ENCODE measurements at places on chromosomes 16 and 17.
A peak's percentile ranks its signal among the peaks of the same experiment; 100 is the strongest.

DNA sequence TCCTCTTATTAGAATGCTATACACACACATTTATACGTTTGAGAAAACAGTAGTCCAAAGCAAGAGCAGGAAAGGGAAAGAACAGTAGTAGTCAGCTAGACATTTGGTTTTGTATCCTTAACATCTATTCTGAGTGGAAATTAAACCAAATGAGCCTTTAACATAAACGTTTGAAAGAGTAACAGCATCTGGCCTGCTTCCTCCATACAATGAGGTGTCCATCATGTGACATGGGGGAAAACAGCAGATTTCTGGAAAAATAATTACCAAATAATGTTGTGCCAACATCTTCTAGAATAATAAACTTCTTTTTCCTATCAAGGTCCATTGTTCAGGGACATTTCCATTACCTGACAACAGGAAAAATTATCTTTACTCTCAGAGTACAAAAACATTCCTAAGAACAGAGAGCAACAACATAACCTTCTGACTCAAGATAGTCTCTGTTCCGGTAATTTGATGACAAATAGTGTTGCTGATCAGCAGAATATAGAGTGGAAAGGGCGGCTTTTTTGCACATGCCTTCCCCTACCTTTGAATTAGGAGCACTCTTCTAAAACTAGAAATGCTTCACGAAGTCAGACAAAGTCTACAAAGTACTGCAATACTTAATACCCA is 20.2 kb downstream of the CYTH1 start:
- no peak for DNase-seq

- no peak for DNase-seq
Observed at GRCh38 chr16:54280751-54281150, 5.8 kb downstream of the IRX3 start.

DNA sequence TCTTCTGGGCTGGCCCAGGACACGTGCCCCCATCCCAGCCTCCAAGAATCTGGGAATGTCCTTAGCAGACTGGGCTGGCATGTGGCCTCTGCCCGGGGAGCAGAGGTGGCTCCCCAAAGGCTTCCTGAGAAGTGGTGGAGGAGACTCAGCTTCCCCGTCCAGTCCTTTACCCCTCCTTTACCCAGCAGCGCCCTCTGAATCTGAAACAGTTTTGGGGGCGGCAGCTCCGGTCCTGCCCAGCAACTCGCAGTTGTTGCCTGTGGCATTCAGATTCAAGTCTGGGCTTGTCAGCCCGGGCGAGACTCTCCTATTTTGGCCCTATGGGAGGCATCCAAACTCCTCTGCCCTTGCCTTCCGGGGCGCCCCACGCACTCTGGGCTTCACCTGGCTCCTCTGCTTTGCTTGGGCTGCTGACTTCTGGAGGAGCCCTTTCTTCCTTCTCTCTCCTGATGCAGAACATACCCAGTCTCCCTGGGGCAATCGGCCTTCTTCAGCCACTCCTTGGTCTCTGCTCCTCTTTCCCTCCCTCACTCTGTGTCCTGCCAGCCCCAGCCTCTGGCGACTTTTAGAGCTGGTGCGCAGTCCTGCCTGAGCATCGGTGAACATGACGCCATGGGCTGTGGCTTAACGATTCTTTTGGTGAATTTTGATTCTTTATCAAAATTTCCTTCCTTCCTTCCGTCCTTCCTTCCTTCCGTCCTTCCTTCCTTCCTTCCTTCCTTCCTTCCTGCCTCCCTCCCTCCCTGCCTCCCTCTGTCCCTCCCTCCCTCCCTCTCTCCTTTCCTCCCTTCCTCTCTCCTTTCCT is 55.2 kb downstream of the CMIP start:
- no peak for DNase-seq

GRCh38 chr16:64061621-64062020 is 1060.2 kb downstream of the CDH11 start:
- no peak for DNase-seq

- DNase-seq: no peak
Observed at GRCh38 chr17:75228305-75228704, 22.8 kb downstream of the NUP85 start.

DNA sequence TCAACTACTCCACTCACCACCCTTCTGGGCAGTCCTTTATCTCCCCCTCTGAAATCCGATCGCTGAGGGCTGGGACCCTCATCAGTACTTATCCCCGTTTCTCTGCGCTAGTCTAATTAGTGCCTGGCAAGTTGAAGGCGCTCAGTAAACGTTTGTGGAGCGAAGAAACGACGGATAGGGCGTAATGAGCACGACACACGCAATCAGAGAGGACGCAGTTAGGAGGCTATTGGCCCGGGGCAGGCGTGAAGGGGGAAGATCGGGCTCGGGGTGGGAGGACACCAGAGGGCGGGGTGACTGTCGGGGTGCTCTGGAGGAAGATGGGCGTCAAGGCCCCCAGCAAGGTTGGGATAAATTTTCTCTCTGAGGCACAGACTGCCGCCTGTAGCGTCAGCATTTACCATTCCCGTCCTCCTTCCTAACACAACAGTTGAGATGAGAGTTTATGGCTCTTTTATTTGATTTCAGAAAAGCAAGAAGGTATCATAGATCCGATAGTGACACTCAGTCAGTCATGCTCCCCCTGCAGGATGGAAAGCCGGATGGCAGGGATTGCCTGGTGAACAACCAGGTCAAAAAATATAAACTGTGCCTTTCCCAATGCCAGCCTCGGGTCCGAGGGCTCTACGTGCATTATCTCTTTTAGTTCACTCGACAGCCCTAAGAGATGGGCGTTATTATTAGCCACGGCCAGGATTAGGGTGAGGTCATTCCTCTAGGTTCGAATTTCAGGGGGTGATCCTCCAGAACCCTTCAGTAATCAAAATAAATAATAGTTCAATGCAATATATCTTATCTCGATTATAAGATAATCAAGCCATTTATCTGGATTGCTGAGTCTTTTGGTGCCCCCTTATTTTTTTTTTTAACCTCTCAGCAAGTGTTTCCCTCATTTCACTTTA is 9.5 kb upstream of the ARL4D start:
- peak; percentile 91 for DNase-seq

- DNase-seq: no peak
Observed at GRCh38 chr17:78526231-78527025, 50.8 kb downstream of the DNAH17 start.

DNA sequence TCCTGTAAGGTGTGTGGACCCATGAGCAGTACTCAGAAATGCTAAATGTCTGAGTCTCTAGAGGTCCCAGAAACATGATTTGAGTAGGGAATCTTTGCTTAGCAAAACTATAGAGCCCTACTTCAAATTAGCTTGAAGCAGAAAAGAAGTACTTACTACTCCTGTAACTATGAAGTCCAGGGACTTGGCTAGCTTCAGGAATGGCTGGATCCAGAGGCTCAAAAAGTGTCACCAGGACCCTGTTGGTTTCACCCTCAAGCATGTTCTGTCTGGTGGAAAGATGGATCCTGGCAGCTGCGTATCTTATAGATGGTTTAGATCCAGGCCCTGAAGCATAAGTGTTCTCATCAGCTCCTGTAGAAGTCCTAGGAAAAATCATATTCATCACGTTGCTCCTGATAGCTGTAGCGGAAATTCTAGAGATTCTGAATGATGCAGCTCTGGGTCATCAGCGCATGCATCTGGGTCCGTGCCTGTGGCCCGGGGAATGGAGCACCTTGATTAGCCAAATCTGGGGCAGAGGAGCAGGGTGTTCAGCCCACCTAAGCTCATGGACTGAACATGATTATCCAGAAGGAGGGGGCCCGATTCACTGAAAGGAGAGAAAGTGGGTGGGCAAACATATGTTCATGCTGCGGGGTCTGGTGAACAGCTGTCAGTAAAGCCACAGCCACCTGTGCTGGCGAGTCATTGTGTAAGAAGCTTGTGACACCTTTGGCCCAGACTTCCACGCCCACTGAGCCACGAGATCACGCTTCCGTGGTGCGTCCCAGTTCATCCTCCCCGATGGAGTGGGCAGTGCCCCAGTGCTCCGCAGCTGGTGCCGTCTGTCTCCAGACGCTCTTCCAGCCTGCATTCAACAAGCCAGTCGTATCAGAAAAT is 260.6 kb downstream of the CPPED1 start:
- DNase-seq: no peak

DNA sequence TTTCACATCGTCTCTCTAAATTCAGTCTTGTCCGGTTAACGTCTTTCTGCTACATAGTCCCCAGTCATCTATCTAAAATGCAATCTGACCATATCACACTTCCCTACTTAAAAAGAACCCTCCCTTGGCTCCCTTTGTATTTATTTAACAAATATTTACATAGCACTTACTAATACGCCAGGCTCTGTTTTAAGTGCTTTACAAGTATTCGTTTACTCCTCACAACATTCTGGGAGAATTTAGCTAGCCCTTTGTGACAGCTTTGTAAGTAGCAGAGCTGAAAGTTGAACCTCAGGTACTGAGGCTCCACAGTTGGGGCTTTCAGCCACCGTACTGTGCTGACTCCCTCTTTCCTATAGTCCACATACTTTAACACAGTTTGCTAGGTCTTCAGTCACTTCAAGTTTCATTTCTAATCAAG is 9.2 kb downstream of the PAFAH1B1 start:
- no peak for DNase-seq

DNA sequence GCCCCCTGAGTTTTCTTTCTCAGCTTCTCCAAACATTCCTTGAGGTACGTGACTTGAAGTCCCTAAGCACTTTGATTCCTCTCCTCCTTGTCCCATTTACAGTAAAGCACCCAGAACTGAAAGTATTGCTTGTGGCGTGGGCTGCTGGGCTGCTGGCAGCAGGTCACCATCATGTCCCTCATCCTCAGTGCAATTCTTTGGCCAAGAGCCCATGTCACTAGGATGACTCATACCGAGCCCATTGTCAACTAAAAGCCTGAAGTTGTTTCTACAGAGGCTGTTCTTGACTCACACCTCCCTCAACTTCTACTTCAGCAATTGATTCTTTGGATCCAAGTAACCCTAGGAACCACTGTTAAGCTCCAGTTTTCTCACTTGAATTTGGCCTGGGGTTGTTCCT is 54.3 kb downstream of the KPNA2 start:
- peak; percentile 83 for DNase-seq

Measured in adrenal gland (tissue), 19 donors.